ENCODE measurements at places on chromosomes 6 and 20.

GRCh38 chr6:34029489-34030280 is 116.2 kb downstream of the GRM4 start:
- DNase-seq = no peak

- DNase-seq = no peak
These were observed 83.3 kb upstream of the AKIRIN2 start for GRCh38 chr6:87785229-87785862.

DNA sequence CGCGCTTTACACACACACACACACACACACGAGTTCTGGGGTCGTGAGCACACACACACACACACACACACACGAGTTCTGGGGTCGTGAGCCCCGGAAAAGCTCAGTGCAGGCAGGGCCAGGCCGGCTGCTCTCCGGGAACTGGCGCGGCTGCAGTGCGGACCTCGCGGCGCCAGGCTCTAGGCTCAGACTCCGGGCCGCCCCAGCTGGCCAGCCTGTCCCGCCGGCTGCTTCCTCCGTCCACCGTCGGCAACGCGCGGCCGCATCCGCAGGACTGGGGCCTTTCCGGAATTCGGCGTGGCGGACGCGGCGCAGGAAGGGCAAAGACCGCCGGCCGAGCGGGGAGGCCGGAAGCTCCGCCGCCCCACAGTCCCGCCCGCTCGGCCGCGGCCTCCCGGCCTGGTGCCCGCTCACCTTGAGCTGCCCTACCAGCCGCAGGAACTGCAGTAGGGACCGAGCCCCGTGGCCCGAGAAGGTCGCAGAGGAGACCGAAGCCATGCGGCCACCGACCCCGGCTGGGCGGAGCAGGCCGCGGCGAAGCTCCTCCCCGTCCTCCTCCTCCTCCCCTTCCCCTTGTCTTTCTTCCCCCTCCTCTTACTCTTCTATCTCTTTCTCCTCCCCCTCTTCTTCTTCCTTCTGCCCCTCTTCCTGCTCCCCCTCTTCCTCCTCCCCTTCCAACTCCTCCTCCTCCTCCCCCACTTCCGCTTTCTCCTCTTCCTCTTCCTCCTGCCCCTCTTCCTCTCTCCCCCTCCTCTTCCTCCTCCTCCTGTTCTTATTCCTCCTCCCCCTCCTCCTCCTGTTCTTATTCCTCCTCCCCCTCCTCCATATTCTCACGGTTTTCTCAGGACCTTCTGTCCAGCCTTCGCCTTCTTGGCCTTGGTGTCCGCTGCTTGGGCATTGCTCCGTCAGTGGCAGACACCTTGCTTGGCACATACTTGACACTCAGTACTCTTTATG is at the start of gene HDDC2:
Gene HDDC2, minus strand, starts transcription at position 533 of the 957 bp plus-strand sequence. Its CDS starts 35 bp downstream, at position 498.
- peak; percentile 64 for DNase-seq

DNA sequence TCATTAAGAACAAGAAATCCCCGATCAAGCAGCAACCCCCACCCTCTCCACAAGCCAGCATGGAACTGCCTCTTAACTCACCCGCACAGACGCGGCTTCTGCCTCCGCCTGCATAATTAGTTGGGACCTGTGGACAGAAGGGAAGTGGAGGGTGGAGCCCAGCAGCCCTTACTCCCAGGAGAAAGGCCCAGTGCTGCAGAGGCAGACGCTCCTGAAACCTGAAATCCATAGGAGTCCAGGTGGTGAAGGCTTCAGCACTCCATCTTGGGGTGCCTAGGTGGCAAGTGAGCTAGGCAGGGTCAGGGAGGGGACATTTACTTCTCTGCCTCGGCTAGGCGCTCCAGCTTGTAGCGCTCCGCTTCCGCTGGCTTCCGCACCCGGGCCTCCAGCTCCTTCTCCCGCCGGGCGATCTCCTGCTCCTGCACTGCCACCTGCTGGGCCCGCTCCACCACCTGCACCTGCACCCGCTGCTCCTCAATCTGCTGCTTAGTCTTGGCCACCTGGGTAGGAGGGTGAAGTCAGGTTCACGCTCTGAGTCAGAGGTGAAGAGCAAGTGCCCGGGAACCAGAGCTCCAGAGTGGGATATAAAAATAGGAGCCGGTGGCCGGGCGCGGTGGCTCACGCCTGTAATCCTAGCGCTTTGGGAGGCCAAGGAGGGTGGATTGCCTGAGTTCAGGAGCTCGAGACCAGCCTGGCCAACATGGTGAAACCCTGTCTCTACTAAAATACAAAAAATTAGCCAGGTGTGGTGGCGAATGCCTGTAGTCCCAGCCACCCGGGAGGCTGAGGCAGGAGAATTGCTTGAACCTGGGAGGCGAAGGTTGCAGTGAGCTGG is 10.7 kb downstream of the TUBB start:
- peak; percentile 92 for DNase-seq

- no peak for DNase-seq
These were observed 19.8 kb upstream of the RGS17 start for GRCh38 chr6:153150752-153151440.

DNA sequence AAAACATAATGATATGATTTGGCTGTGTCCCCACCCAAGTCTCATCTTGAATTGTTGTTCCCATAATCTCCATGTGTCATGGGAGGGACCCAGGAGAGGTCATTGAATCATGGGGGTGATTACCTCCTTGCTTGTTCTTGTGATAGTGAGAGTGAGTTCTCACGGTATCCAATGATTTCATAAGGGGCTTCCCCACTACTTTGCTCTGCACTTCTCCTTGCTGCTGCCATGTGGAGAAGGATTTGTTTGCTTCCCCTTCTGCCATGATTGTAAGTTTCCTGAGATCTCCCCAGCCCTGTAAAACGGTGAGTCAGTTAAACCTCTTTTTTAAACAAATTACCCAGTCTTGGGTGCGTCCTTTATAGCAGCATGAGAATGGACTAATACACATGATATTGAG is 156.8 kb upstream of the PLCB4 start:
- DNase-seq = no peak

- no peak for DNase-seq
These were observed 242.0 kb downstream of the ARID1B start for GRCh38 chr6:157019115-157019641.

- DNase-seq = no peak
These were observed 445.8 kb upstream of the CITED2 start for GRCh38 chr6:139820210-139820609.

DNA sequence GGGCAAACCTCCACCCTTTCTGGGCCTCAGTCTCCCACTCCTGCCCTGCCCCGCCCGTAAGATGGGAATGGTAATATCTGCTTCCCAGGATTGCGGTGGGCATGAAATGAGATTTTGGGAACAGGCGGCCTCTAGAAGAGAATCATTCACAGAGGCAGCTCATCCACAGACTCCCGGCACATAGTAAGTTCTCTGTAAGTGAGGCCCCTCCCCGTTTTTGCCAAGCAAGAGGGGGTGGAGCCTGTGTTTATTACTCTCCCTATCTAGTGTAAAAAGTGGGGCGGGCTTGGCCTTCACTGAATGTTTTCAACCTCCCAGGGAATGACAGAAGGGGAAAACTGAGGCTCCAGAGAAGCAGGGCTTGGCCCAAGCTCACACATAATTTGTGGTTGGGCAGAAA is 20.0 kb downstream of the SUN5 start:
- no peak for DNase-seq

- no peak for DNase-seq
These were observed 69.4 kb upstream of the RNF24 start for GRCh38 chr20:4084721-4085120.

GRCh38 chr20:63783970-63784369 is 44.4 kb downstream of the SLC2A4RG start:
- DNase-seq = no peak

DNA sequence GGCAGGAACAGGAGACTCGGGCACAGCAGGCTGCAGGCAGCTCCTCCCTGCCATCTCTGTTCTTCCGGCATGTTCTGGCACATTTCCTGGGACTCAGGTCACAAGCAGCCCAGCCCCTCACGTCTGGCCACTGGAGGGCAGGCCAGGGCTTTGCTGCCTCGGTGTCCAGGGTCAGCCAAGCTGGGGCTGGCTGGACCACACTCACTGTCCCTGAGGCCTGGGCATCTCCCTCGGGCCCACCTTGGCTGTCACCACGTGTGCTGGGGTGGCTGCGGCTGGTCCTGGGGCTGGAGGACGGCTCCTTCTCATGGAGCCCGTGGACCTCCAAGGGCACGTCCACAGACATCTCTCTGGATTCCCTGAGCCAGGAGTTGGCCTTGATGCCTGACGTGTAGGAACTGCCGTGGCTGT is 18.5 kb downstream of the FRMD1 start:
- no peak for DNase-seq

DNA sequence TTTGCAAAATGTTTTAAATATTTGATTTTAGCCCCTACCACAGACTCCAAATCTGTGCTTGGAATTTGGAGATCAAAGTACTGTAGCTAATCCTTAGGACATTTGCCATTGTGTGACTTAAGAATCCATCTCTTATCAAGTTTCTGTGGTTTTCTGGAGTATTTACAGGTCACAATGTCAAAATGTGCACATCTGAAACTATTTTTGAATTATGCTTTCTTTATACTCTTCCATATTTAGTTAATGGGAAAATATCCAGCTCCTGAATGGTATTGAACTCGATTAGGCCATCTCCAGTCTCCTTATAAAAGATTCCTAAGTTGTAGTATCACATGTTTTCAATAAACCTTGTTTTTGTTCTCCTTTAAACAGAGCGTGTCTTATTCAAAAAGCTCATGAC is 162.5 kb downstream of the KHDC1L start:
- DNase-seq = no peak

DNA sequence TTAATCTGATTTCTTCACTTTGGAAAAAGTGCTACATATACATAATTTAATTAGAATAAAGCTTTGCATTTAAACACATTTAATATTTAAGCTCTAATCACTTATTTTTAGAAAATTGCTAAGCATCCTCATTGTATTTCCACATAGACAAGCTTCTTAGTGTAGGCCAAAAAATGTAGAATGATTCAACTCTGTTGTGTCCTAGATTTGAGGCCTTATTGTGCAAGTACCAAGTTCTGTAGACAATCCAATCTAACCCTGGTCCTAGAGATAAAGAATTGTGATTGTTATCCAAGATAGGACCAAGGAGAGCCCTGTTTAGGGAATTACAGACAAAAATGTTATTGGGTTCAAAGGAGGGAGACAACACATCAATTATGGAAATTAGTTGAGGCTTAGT is 27.6 kb downstream of the MRAP2 start:
- no peak for DNase-seq

DNA sequence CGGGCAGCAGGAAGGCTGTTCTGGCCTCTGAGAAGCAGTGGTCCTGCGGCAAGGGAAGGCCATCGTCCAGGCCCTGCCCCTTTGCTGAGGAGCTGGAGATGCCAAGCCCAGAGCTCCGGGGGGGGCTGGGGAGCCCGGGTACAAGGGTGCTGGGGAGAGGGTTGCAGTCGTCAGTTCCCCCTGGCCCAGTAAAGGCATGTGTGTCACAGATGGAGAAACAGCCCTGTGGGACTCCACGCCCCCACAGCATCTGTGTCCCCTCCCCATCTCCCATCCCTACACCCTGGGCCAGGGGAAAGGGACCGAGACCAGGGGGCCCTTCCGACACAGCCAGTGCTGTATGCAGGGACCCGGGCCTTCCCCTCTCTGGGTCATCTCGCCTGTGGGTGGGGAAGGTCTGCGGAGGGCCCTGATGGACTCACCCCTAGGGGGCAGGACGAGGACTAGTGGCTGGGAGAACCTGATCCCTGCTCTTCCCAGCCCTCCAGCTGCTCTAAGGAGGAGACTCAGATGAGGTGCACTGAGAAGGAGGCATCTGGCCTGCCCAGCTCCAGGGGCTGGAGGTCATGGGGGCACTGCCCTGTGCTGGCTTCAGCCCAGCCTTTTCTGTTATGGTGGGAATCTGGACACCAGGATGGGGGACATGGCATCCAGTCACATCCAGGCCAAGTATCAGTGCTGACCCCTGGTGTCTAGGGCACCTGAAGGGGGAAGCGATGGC is 609 bp downstream of the MYL9 start:
- DNase-seq = peak; percentile 7

DNA sequence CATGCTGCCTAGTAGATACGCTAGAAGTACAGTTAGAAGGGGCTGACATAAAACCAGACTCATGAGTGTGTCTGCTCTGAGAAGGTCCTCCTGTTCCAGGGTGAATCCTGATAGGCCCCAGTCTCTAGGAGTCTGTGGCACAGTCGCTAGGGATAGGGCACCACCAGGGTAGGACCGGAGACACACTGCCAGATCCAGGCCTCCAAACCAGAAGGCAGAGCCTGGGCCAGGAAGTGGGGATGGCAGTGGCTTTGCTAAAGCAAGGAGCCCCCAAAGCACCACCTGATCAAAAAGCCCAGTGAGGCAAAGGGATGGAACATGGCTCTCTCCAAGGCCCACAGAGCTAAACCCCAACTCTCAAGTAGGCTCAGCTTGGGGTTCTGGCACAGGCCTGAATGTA is 21.6 kb downstream of the MDGA1 start:
- no peak for DNase-seq

DNA sequence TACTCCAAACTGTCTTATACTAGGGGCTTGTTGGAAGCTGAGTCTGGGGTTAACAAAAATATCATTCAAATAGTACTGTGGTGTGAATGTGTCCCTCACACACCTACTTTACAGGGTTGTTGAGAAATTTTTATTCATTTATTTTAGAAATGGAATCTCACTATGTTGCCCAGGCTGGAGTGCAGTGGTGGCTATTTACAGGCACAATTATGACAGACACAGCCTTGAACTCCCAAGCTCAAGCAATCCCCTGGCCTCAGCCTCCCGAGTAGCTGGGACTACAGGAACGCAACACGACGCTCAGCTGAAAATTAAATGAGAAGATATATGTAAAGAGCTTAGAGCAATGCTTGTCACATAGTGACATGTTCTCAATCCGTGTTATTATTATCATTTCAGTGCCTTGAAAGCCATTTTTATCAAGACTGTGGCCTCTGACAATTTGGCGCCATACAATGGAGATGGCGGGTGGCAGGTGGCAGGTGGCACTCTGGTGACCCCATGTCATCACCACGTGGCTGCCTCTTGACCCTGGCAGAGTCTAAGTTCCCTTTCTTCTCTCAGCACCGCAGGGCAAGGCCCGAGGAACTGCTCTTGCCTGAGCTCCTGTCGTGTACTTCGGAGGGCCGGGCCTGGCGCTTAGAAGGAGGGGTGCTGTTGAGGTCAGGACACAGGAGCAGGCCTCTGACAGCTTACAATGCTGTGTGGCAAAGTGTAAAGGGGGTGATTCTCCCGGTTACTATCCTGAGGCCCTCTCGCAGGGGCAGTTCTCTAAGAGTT is 64.5 kb downstream of the STX11 start:
- DNase-seq = no peak

DNA sequence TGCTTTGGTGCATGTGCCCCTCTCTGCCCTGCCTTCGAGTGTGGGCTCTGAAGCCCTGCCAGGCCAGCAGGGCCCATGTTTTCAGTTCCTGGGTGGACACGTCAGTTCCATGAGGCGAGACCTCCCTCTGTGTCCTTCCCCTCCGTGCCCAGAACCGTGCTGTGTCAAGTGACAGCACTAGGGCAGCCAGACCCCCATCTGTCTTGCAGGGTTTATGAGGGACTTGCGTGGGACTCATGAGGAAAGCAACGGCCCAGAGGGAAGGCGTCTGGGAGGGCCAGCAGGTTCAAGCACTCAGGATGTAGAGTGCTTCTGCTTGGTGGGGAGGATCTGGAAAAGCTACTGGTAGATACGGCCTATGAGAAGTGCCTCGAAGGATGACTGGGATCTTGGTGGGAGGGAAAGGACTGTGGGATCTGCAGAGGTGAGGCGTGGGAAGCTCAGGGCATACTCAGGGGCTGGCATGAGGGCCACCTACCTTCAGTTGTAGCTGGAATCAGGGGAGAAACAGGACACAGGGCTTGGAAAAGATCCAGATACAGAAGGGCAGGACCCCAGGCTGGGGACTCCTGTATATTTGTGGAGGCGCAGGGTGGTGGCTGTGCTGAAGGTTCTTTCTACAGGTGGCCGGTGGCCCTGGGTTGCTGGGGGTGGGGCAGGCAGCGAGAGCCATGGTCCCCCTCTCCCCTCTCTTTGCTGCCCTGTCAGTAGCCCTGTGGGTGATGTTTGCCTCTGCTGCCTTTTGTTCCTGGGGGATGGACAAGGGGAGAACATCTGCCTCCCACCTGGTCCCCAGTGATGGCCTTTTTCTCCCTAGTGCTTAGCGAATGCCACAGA is 5.5 kb downstream of the NPEPL1 start:
- DNase-seq = no peak

All from CD4-positive, alpha-beta T cell treated with Interleukin-6 for 4 hours (primary cell).